8988T (cell line): ENCODE measurements at places on chromosomes 1 and 21.
A peak's percentile ranks its signal among the peaks of the same experiment; 100 is the strongest.

DNA sequence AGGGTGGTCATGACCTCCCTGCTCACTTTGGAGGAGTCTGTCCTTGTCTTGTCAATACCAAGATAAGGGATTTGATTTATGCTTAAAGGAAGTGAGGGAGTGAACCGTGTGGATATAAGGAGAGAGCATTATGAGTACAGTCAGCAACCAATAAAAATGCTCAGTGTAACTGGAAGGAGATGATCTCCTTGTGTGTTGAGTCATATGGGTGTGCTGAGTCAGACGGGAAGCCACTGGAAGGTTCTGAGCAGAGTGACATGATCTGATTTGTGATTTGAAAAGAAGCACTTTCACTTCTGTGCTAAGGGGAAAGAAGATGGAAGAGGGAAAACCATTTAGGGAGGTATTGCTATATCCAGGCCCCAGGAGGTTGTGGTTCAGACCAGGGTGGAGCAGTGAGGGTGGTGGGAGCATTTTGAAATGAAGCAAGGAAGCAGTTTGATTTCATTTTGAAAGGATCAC is 2.5 kb upstream of the BCL10 start:
- no peak for DNase-seq

GRCh38 chr1:93322349-93322748 is 23.4 kb upstream of the DR1 start:
- DNase-seq, result no peak

GRCh38 chr1:109197158-109198042 is 16.3 kb upstream of the SARS1 start:
- peak; percentile 49 for DNase-seq

DNA sequence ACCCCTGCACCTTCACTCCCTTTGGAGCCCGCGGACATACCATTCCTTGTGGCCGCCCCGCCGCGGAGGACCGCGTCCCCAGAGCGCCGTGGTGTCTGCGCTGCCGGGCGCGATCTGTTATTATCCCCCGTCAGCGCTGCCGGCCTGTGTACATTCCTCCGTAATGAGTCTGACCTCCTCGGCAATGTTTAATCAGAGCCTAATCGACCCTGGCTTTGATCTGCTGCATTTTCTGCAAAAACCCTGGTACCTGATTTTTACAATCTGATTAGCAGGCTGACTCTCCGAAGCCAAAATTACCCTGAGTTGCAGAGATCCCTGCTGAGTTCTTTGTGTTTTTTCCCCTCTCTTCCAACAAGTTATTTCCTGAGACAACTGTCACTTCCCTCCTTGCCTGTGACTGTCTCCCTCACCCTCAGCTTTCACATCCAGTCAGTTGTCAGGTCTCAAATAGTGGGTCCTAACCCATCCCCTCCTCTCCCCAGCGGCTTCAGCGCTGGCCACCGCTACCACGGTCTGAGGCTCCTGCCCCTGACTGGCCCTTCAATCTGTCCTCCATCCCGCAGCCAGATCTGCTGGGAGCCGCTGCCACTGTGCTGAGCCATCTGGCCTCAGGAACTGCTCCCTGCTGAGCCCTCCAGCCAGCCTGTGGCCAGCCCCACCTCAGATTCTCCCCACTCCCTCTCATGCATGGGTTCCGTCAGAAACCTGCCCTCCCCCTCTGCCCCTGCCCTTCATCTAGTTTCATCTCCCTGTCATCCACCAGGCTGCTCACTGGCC is 53.5 kb downstream of the GLIS1 start:
- peak; percentile 32 for DNase-seq

DNA sequence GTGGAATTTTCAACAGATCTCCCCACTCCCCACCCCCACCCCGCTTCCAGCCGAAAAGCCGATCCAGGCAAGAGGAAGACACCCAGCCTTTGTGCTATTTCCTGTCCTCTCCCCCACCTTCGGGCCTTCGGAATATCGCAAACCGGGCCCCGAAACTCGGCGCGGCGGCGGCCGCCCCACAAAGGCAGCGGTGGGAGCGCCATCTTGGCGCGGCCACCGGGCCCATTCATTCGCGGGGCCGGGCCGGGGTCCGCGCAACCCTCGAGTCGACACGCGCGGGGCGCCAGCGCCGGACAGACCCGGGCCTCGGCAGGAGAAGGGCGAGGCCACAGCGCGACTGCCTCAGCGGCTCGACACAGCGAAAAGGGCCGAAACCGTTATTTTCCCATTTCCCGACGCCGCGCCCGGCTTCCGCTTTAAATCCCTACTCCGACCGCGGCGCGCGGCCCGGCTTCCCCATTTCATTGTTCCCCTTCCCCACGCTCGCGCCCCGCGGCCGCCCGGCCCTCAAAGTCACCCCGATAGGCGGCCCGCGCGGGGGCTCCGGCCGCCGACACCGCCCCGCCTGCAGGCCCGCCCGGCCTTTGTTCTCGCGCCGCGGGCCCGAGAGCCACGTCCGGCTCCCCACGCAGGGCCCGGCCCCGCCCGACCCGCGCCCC is 911 bp downstream of the GNB1 start:
- DNase-seq, result no peak

DNA sequence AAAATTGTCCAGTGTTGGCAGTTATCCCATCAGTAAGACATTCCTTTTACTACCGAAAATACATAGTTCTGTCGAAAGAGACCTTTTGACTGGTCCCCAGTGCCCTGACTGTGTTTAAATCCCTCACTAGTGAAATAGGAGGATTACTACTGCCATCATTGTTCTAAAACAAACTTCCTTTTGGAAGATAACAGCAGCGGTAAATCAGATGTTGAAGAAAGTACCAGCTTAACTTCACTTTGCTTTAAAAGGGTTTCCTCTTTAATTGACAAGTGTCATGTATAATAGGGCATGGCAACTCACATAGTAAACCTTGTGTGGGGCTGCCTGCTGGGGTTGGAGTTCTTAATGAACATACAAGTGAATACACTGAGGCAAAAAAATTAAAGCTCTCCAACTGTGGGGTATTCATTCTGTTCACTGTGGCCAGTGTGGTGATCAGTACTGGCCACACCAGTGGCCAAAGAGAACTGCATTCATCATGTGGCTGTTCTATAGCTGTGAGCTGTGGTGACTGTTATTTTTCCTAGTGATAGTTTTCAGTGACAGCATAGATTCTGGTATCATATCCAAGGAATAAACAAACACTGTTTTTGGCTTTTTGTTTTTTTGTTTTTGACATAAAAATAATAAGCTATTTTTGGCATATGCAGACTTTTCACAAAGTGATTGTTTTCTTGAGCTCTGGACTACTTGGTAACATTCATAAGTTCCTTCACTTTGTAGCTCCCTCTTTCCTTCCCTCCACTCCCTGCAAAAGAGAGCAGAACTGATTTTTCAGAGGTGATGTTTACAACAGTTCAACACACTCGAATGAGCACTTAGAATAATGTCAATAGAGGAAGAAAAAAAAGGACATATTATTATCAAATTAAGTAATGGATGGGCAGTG is 74.5 kb downstream of the NFIA start:
- no peak for DNase-seq

DNA sequence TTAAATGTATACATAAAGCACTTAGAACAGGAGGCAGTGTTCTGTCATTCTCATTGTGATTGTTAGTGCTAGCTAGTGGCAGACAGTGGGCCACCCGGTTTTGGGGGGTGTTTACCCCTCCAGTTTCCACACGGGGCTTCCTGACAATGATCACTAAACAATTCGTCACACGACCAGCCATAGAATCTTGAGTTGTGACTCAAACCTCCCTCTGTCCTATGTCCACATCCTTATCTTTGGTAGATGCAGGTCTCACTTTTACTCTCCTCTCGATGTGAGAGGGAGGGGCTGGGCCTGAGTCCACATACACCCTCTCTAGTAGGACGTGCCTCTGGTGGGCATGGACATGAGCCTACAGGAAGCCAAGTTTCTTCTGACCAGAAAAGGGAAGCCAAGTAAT is 92.6 kb upstream of the SSX2IP start:
- DNase-seq, result no peak

DNA sequence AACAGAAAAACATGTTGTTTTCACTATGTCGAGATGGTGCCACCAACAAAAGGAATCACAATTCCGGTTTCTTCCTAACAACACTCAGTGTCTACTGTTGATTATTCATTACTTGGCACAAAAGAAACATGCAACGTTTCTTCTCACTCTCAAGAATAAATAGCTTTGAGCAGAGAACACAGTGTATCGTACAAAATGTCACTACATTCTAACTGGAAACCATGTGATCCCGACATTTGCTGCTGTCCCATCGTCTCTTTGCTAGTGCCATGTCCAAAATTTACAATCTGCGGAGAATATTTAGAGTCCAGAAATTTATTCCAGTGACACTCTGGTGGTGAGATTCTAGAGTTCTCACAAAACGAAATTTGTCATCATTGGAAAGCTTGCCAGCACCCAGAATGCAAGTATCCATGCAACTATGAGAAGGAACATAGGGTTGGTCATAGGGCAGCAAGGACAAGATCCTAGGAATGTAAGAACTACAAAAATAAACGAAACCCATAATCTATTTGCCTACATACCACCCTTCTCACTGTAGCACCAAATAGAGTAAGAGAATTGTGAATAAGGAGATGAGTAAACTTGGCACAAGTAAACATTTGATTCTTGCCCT is 505.1 kb downstream of the LTN1 start:
- no peak for DNase-seq

GRCh38 chr1:81571946-81572345 is 228.8 kb upstream of the ADGRL2 start:
- no peak for DNase-seq

DNA sequence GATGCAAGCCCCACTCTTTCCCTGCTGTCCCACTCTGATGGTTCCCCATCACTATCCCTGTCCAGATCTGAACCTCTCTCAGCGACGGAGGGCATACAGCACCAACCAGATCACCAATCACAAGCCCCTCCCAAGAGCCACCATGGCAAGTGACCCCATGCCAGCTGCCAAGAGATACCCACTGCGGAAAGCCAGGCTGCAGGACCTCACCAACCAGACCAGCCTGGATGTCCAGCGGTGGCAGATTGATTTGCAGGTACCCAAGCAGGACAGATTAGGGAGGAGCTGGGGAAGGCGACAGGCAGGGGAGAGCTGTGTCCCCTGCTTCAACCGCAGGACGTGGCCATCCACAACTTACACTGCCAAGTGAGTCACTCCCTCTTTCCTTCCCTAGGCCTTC is 46.9 kb downstream of the VWA5B1 start:
- DNase-seq, result no peak

- no peak for DNase-seq
Observed at GRCh38 chr1:27301582-27302199, 20.3 kb upstream of the TMEM222 start.

GRCh38 chr1:160129558-160129957 is 14.0 kb downstream of the ATP1A2 start:
- DNase-seq, result no peak

- DNase-seq, result no peak
Observed at GRCh38 chr1:108208724-108209446, 8.7 kb upstream of the SLC25A24 start.

GRCh38 chr1:234976861-234977680 is 151.6 kb downstream of the TOMM20 start:
- DNase-seq, result no peak

DNA sequence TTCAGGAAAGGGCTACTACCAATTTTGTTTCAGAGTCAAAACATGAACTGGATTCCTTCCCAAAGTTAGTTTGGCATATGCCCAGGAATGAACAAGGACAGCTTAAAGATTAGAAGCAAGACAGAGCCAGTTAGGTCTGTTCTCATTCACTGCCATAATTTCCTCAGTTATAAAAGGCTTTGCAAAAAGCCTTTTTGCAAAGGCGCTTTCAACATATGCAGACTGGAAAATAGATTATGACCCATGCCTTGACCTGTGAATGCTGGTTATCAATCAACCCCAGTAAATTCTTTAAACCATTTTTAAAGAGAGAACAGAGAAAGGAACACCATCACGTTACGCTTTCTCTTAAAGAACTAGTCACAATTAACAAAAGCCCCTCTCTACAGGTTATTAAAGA is 1.7 kb upstream of the FRRS1 start:
- DNase-seq, result no peak
